ENCODE measurements at places on chromosomes 6 and 20.
A peak's percentile ranks its signal among the peaks of the same experiment; 100 is the strongest.

- DNase-seq: no peak
Observed at GRCh38 chr6:72032086-72032485, 145.7 kb downstream of the RIMS1 start.

DNA sequence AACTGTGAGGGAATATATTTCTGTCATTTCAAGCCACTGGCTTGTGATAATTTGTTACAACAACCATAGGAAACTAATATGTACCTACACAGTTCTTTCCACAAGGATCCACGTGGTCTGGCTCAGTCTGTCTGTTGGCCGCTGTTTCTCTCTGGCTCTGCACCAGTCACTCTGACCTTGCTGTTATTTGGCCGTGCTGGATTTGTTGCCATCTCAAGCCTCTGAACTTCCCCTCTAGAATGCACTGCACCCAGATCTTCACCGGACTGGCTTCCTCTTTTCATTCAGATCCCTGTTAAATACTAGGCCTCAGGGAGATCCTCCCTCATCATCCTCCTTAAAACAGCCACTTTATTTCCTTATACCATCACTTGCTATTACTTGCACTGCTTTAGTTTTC, 446.8 kb downstream of the TFAP2B start:
- DNase-seq: no peak

DNA sequence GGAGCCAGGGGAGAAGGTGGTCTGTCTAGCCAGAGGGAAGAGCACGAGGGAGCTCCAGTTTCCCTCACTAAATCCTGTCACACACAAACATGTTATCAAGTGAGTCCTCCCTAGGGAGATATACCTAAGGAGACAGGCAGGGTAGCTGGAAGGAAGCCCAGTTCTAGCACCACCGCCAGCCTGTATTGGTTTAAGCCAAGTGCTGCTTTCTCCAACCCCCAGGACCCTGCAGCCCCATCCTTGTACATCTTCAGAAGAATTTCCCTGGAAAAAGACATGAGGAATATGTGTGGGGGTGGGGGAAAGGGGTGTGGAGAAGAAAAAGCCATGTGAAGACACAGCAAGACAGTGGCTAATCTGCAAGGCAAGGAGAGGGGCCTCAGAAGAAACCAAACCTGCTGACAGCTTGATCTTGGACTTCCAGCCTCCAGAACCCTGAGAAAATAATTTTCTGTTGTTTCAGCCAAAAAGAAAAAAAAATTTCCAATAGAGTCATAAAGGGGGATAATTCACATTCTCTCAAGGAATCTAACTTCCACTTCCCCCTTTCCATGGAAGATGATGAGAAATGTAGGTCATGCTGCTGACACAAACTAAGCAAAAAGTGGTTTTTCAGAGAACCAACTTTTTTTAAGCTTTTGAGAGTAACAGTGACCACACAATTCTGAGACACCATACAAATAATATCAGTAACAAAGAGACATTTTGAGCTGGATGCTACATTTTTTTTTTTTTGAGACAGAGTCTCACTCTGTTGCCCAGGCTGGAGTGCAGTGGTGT, 103.2 kb upstream of the PRDM1 start:
- no peak for DNase-seq

- no peak for DNase-seq
Observed at GRCh38 chr20:9440892-9441291, 73.5 kb upstream of the LAMP5 start.

DNA sequence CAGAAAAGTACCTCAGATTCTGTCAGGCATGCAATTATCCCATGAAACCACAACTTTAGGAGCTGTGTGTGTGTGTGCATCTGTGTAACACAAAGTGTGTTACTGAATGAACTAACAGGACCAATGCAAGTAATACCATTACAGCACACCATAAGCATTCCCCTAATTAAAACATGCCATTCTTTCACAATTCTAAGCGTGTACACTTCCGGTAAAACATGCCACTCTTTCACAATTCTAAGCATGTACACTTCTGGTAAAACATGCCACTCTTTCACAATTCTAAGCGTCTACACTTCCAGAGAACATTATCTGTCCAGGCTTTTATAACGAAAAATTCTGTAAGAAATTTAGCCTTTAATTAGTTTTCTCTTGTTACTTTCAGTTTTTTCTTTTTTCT, 238.2 kb downstream of the GMDS start:
- no peak for DNase-seq

DNA sequence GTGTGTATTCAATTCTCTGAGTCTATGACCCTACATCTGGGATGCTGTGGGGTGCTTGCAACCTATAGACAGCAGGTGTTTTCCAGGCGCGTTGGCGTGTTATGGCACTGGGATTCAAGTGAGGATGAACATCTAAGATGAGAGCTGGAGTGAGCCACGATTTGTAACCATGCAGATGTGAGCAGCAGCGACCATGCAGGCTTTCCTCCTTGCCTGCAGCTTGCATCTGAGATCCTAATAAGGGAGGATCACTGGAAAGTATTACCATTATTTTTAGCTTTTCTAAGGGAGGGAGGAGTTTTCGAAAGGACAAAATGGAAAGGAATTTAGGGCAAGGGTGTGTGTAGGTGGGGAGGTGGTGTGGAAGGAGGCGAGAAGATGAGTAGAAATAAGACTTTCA, 216.7 kb downstream of the ATXN1 start:
- no peak for DNase-seq

GRCh38 chr20:25285856-25286798, 38.2 kb downstream of the PYGB start:
- no peak for DNase-seq

DNA sequence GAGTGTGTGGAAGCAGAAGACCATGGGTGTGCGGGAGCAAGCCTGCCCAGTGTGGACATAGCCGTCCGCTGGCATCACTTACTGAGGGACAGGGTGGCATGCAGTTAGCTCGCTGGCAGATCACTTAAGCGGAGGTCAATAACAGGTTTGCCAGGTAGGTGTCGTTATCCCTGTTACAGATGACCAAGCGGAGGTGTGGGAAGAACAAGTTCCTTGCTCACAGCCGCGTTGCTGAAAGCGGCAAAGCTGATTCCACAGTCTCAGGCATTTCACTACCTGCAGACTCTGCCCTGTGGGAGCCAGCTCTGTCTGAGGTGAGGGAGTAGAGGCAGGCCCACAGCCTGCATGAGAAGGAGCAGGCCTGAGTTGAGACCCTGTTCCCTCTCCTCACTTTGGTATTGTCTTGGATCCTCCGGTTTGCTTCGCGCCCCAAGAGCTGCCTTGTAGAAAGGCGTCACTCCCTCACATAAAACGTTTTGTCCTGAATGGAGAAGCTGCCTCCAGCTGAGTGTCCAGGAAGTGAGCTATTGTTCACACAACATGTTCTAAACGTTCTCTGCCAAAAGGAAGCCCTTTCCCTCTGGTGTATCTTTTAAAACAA, 96.9 kb downstream of the TCP11 start:
- DNase-seq: no peak

GRCh38 chr6:12051861-12052368, 39.8 kb downstream of the HIVEP1 start:
- no peak for DNase-seq

GRCh38 chr6:157221817-157222175, 101.5 kb downstream of the TMEM242 start:
- no peak for DNase-seq

DNA sequence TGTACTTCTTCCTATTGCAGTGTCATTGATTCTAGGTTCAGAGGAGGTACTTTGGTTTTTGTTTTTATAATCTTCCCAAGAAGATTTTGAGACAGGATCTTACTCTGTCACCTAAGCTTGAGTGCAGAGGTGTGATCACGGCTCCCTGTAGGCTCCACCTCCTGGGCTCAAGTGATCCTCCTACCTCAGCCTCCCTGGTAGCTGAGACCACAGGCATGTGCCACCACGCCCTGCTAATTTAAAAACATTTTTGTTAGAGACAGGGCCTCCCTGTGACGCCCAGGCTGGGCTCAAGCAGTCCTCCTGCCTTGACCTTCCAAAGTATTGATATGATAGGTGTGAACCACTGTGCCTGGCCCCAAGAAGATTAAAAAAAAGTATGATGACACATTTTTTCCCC, 3.4 kb upstream of the SLC17A5 start:
- no peak for DNase-seq

DNA sequence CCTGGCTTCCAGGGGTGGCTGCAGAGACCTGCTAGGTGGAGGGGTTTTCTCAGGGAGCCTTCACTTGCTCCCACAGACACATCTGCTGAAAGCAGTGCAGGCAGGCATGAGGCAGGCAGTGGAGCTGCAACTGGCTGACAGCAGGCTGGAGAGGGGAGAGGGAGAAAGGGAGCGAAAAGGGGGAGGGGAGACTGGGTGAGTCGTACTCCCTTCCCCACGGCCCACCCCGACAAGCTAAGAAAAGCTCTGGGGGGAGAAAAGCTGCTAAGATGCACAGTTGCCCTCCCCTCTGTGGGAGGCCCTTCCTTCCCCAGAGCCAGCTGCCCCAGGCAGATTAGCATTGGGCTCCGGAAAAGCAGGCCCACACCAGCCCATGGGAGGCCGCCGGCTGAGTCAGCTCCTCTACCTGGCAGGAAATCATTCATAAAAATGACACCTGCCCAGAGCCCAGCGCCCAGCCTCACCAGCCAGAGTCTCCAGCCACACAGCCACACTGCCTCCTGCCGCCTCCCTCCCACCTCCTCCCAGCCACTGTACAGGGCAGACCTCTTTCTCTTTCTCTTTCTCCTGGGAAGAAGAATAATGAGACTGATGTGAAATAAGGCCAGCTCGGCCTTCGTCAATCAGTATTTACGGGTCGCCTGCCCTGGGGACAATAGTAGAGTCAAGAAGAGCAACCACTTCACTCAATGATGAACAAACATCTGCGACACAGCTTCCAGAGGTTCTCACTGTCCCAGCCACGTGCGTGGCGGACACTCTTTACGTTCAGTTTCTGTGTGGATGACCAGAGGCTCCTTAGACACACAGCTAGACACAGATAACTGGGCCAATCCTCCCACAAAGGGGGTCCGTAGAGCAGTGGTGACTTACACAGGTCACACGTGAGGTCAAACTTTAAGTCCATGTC, 7.7 kb upstream of the C20orf203 start:
- DNase-seq: peak; percentile 54

DNA sequence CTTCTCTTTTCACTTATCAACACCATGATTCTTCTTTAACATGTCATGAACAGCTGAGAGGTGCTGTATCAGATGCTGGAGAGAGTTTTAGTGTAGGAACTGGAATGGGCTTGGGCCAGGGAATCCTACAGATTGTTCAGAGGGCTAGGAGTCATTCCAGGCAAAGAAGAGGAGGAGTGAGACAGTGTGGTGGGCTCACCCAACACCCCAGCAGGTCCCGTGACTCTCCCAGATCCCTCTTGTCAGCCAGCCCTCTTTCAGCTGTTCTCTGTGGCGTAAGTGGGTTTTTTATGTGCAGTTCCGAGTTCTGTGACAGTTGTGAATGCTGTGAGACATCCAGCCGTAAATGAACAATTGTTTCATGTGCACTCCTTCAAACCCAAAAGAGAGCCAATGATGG, 31.4 kb upstream of the CEP162 start:
- DNase-seq: peak; percentile 45

GRCh38 chr6:6771224-6771945, 182.9 kb downstream of the LY86 start:
- no peak for DNase-seq

DNA sequence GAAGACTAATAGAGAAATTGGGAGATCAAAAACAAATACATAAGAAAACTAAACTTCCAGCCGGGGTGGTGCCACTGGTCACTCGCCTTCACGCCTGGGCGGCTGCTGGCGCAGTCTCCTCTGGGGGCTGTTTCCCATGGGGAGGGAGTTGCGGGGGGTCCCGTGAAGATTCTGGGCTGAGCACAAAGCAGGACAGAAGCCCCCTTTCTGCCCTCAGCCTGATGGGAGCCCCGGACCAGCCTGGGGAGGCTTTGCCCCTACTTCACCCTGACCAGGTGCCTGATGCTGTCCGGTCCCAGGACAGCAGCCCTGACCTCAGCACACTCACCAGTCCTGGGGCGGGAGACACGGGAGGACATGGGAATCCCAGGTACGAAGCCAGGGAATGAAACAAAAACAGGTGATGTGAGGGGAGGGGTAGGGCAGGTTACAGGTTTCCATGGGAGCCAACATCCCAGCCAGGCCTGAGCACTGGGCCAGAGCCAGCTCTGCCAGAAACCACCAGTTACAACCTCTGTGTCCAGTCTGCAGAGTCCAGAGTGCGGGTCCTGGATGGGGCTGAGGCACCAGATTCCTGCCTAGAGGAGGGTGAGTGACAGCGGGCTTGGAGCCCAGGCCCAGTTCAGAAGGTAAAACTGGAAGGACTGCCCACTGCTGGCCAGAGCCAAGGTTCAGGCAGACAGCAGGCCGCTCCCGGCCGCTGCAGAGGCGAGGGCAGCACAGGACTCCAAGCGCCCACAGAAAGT, 326.4 kb downstream of the TAF4 start:
- DNase-seq: no peak

DNA sequence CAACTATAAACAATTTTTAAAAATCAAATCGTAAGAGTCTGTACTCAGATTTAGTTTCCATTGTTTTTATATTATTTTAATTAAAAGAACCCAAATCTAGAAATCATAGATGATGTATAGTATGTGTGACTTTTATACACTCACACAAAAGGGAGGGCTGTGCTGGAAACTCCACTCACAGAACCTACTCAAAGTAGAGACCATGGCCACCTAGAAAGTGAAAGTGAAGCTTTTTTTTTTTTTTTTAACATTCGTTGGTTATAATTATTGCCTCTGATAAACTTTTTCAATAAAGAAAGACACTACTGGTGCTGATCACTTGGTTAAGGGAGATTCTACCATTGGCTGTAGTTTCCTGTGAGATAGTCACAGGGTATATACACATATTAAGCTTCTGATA, 37.9 kb upstream of the PRL start:
- no peak for DNase-seq

- DNase-seq: no peak
Observed at GRCh38 chr20:53887973-53888372, 182.4 kb downstream of the BCAS1 start.

DNA sequence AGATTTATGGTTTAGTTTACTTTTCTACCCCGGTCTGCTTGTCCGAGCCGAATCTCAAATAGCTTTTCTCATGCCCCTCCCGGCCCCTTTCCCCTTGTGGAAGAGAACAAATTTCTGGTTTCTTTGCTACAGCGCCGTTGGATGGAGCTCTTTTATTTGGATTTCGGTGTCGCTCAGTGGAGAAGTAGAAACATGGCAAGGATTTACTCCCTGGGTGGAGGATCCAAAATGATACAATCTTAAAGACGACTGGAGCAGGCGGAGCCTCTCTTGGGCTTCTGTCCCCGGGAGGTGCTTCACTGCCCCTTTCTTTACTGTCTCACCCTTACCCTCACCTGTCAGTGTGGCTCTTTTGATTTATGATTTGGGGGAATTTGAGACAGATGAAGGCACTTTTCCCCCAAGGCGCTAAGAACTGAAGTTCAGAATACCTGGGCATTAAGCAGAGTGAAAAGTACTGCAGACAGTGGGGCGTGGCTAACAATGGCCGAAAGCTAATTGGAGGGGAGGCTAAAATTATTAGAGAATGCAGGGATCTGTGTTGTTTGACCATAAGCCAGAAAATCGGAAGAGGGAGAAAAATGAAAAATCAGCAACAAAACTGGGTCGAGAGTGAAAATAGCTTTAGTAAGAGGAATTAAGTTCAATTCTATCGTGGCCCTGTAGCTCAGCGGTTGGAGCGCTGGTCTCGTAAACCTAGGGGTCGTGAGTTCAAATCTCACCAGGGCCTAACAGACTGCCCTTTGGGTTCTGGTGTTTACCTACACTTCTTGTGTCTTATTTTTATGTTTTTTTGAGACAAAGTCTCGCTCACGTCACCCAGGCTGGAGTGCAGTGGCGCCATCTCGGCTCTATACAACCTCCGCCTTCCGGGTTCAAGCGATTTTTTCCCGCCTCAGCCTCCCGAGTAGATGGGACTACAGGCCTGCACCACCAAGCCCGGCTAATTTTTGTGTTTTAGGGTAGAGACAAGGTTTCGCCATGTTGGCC, 145.1 kb upstream of the ZNF184 start:
- peak; percentile 5 for DNase-seq

Data from SJCRH30 (cell line).